ENCODE measurements at places on chromosomes 16 and 17.

GRCh38 chr17:82745524-82745923, 6.3 kb upstream of the TBCD start:
- no peak for DNase-seq

DNA sequence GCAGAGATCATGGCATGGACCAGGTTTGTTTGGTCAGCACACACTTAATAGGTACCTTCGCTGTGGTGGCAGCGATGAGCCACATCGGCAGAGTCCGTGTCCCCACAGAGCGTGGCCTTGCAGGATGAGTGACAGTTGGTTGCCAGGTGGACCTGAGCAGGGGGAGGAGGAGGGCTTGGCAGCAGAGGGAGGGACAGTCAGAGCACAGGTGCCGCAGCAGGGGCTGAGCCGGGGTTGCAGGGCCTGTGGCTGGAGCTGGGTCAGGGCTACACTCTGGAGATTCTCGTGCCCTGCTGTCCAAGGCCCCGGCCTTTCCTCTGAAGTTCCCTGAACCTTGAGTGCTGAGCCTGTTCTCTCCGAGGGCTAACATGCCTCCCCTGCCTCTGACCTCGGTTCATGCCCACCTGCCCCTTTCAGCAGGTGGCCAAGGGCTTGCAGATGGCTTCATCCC, 24.8 kb downstream of the POLR3E start:
- DNase-seq, result no peak

- DNase-seq, result no peak
Measured at GRCh38 chr17:77686903-77687302, 271.6 kb upstream of the TNRC6C start.

- DNase-seq, result no peak
Measured at GRCh38 chr17:82718986-82719685, 2.6 kb downstream of the FN3KRP start.

DNA sequence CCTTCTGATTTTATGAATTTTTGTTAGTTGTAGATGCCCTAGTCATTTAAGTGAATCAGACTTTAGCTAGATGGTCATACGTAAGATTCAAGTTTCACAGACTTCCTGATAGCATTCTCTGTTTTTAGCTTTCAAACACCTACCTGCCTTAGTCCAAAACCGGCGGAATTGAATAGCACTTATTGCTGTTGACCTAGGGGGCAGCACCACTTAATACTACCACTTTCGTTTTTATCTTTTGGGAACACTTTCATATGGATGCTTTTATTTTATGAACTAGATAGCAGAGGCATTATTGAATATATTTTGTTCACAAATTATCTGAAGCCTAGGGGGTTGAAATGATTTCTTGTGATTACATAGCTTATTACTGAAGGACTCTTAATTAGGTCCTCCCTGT, 31.5 kb downstream of the TADA2A start:
- DNase-seq, result no peak

DNA sequence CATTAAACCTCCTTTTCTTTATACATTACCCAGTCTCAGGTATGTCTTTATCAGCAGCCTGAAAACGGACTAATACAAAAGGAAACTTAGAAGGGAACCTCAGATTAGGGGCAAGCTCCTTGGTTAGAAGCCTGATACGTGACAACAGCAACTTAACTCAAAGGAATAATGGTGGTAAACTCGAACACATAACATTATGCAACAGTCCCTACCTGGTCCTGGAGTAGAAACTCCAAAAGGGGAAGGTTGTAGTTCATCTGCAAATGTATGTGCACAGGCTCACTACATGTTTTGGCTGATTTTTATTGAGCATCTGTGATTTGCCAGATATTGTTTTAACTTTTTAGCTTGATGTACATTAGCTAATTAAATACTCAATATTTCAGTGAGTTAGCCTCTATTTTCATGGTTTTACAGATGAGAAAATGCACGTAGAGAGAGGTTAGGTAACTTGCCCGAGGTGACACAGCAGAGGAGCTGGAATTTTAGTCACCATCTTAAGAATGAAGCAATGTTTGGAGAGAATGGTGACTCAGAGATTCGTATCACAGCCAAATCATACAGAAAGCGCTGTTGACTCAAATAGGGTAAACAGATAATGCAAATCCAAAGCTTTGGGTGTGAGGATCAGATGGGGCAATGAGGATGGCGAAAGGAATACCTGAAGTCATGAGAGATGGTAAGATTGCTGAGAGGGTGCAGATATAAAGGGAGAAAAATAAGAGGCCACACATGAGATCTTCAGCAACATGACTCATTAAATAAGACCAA, 194.9 kb upstream of the RBFOX1 start:
- no peak for DNase-seq

DNA sequence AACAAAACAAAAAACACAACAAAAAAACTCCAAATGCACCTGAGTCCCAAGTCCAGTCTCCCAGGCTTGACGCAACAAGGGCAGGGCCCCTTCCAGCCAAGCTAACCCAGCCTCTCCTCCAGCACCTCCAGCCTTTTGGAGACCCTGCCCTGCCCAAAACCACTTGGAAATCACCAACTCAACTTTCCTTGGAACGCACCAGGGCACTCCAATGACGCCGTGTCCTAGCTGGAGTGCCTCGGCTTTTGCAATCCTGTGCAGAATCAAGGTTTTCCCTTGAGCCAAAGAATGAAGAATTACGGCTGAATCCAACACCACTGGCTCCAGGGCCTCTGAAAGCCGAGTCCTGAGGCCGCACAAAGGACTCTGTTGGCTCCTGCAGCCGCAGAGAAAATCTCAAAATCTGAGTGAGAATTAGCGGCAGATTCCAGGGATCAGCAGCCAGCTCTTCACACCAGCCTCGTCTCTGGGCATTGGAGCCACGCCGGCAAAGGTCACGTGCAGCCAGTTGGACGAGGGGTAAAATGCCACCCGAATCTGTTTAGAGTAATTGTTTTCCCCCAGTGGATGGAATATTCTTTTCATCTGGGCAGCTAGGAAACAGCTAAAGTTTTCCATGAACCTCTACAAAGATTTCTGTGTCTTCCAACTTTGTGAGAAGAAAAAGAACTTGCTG, 9.7 kb upstream of the BAIAP2 start:
- DNase-seq, result no peak

GRCh38 chr16:86497551-86498021, 12.7 kb upstream of the FOXF1 start:
- DNase-seq, result no peak

GRCh38 chr16:27566417-27566816, 16.5 kb downstream of the KATNIP start:
- no peak for DNase-seq

- no peak for DNase-seq
Measured at GRCh38 chr16:85642762-85643358, 29.7 kb downstream of the GSE1 start.

DNA sequence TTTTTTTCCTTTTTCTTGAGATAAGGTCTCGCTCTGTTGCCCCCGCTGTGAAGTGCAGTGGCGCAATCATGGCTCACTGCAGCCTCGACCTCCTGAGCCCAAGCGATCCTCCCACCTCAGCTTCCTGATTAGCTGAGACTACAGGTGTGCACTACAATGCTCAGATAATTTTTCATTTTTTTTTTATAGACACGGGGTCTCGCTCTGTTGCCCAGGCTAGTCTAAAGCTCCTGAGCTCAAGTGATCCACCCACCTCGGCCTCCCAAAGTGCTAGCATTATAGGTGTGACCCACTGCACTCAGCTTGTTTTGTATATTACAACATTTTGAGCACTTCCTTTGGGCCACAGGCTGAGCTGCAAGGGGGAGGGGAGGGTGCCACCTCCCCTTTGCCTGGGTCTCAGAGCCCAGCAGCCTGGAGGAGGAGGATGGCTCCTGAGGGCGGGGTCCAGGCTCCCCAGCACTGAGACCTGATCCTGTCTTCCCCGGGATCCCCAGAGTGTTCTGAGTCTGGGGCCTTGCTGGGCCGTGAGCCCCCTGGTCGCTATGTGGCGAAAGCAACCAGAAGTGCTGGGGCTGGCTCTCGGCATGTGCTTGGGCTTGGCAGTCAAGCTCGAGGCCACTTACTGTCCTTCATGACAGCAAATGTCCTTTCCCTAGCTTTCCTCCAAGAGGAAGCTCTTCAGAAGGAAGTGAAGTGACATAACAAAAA, 8.1 kb downstream of the DEF8 start:
- DNase-seq, result no peak

DNA sequence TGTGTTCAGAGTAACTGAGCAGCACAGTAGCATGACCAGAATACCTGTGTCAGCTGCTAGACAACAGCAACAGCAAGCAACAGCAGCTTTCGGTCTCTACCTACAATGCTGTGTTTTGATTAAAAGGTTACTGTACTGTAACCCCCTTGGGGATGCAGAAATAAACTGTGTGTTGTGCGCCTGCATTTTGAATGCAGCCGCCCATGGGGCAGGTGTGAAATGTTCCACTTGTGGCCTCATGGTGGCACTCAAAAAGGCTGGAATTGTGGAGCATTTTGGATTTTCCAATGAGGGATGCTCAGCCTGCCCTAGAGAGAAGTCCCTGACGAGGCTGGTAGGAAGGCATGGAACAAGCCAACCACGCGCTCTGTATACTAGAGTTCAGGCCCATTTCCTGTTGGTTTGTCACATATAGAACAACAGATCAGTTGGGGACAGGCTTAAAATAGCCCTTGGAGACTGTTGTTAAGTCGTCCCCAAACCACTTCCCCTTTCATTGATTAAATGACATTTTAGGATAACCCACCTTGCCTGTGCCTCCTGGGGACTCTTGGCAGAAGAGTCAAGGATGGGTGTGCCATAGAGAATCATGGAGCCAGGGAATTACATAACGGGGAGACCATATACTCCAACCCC, 27.1 kb downstream of the SCPEP1 start:
- no peak for DNase-seq

- no peak for DNase-seq
Measured at GRCh38 chr17:34484193-34484733, 95.1 kb upstream of the TMEM132E start.

DNA sequence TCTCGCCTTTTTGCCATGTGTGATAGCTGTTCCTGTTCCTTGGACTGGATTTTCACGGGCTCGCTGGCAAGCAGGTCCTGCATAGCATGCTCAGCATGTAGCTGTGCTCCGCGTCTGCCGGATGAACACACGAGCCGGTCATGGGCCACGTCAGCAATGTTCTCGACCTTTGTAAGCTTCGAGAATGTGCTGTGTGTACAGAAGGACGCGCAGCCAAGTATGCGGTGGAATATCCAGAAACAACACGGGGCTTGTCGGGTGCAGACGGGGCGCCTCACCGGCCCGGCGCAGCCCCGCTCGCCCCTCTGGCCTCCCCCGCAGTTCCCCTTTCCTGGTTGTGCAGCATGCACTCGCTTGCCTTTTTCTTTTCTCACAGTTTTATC, 42.2 kb downstream of the RPTOR start:
- no peak for DNase-seq

- DNase-seq, result no peak
Measured at GRCh38 chr17:59366773-59367656, 35.6 kb downstream of the YPEL2 start.

GRCh38 chr17:79648181-79648831, 37.5 kb upstream of the RBFOX3 start:
- DNase-seq, result no peak

GRCh38 chr16:85395913-85396878, 216.9 kb upstream of the GSE1 start:
- no peak for DNase-seq

GRCh38 chr16:60485872-60486489, 1550.3 kb downstream of the CDH8 start:
- DNase-seq, result no peak

GRCh38 chr17:28170771-28171170, 128.3 kb downstream of the NLK start:
- DNase-seq, result no peak

DNA sequence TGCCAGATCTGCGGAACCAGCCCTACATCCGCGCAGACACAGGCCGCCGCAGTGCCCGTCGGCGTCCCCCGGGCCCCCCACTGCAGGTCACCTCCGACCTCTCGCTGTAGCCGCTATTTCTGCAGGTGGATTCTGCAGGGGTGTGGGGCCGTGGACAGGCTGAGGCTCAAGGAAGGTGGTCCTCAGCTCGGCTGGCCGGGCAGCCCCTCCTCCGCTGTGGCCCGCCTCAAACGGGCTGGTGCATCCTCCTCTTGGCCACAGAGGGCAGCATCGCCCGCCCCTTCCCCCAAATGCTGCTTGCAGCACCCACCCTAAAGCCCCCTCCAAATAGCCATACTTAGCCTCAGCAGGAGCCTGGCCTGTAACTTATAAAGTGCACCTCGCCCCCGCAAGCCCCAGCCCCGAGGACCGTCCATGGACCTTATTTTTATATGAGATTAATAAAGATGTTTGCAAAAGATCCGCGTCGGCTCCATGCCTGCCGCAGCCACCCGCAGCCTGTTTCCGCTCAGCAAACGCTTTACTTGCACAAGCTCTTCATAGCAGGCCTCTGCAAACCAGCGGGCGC, 14.9 kb downstream of the SPATA32 start:
- no peak for DNase-seq

DNA sequence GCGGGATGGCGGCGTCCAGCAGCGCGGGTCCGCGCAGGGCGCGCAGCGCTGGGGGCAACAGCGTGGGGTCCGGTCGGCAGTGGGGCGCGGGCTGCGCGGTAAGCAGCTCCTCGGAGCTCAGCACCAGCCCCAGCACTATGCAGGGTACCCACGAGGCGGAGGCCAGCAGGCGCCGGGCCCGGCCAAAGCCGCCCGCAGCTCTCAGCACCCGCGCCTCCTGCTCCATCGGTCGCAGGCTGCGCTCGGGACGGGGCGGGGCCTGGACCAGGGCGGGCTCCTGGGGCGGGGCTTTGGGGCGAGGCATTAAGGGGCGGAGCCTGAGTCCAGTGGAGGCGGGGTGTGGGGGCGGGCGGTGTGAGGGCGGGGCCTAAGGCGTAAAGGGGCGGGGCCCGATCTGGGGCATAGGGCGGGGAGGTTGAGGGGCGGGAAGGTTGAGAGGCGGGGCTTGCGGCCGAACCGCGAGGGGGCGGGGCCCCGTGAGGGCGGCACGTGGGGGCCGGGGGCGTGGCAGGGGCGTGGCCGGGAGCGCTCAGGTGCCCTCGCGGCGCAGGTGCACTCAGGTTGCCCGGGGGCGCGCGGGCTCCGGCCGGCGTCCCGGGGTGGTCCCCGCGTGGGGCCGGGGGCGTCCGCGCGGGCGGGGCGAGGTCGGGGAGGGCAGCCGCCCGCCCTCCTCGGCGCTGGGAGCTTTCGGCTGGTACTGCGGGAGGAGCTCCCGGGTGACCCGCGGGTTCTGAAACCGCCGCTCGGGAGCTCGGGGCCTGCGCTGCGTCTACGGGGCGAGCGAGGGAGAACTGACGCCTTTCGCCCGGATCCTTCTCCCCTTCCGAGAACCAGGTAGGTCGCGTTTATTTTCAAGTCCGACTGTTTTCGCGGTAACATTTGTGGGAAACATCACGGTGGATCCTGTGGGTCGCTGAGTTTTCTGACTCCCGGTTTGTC, 1.4 kb upstream of the SLC22A31 start:
- peak; percentile 56 for DNase-seq

- DNase-seq, result no peak
Measured at GRCh38 chr17:66526827-66527226, 224.4 kb downstream of the PRKCA start.

- no peak for DNase-seq
Measured at GRCh38 chr16:5078626-5079025, 7.0 kb downstream of the ALG1 start.

DNA sequence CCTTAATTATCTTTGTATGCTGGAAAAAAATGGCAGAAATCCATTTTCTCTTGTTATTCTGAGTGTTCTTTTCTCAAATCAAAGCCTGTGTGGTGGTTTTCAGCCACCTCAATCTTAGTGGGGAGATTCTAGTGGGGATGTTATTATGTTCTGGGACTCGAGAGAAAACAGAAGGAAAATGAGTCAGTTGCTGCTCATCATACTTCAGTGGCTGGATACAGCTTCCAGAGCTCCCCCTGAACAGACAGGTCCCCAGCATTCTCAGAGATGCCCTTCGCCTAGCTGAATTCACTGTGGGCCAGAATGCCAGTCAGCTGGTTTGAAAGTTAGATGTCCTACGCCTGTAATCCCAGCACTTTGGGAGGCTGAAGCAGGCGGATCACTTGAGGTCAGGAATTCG, 8.5 kb downstream of the ST6GALNAC1 start:
- DNase-seq, result no peak
